Umbilical cord (tissue), 2 donors: ENCODE measurements at places on chromosomes 7 and 10. TPM values are rescaled to one million over a fixed set of nuclear protein-coding genes. Genes with fewer than 3 reads are reported as not detected.

DNA sequence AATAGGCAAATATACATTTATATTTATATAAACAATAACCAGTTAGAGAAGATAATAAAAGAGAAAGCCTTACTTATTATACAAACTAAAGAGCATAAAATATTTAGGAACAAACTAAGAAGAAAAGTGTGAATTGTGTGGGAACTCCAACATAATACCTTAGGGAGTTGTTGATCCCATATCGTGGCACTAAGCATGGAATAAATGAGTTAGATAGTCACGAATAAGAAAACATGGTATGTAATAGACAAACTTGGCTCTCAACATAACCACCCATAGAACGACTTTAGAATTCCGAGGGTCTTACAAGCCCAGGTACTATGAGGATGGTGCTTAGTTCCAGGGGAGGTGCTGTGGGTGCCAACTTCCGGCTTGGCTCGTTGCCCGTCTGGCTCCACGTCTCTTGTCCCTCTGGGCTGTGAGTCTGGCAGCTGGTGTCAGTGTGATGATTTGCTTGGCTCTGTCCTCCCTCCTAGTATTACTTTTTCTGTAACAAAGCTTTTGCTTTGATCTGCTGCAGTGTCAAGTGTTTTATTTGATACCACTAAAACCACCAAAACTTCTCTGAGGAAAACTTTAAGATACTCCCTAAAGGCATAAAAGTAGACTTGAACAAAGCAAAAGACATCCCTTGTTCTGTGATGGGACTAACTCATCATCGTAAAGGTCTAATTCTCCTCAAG is 9.5 kb upstream of the RBM20 start:
- DNase-seq = no peak

The UNC5B gene
- total RNA-seq = 13.7 TPM

The LDB3 gene
- total RNA-seq = 3.4 TPM

The OPN1SW gene
- total RNA-seq = not detected

DNA sequence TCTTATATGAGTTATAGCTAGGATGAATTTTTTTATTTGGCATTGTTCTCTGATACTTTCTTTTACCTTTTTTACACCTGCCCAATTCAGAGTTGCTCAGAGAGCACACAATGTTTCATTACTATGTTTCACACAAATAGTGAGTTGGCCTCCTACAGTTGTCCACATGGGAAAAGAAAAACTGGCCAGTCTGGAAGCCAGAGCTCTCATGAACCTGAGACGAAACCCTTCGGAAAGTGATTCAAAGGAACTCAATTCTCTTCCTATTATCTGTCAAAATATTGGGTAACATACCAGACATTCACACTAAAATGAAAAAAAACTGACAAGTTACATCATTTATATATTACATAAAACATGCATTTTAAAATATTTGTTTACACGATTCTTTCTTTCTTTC is 15.3 kb downstream of the SCRN1 start:
- no peak for DNase-seq

The PNLIPRP3 gene
- 0.96 TPM for total RNA-seq

DNA sequence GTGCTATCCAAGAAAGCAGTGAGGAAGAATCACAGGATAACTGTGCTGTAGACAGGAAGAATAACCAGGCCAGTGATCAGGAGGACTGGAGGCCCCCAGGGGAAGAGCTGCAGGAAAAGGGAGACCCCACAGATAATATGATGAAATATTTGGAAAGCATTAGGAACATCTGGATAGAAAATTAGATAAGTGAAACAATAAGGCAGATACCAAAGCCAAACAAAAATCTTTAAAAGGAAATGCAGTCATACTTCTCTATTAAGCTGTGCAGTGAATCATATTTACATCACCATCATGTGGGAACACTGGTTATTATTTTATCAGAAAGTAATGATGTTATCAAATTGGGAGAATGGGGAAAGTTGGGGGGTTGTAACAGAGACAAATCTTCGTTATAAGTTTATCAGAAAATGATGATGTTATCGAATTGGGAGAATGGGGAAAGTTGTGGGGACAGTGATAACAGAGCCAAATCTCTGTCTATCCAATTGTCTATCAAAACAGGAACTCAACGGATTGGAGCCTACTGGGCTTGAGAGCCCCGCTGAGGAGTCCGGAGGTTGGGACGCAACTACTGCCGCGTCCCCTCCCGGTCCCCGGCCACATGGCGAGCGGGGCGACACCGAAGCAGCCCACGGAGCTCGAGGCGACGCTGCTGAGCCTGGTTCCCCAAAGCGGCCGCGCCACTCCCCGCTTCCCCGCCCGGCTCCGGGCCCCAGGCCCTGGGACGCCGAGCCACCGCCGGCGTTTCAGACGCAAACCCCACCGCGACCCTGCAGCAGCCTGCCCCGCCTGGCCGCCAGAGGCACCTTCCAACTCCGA is 14.0 kb upstream of the RALA start:
- DNase-seq = no peak
